Stimulated activated CD4-positive, alpha-beta T cell treated with anti-CD3 and anti-CD28 coated beads, Interleukin-15, amount 100 ng/mL, for 48 hours (primary cell): ENCODE measurements at places on chromosomes 12 and 14.

DNA sequence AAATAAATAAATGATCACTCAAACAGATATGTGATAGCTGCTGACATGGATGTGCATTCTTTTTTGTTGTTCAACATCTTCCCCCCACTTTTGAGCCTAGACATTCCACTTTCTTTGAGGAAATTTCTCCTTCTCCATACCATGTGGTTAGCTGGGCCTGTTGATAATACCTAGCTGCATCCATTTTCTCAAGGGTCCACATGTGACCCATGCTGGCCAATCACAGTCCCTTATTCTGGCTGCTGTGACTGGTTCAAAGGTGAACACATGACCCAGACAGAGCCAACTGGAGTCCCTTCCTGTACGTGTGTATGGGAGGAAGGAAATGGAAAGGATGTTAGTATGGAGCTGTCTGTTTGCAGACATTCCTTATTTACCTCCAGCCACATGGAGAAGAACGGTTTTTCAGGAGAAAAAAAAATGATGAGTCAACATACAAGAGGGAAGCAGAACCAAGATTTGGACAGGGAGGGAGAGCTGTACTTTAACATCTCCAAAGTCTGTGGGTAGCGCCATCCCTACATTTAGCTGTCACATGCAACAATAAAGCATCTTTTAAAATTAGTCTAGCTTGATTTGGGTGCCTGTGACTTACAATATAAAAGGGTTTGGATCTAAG, 391.7 kb upstream of the TBX3 start:
- DNase-seq = no peak

GRCh38 chr12:55705782-55706402, 1.8 kb downstream of the ITGA7 start:
- DNase-seq = no peak

GRCh38 chr14:64202716-64203115, 91.5 kb downstream of the ESR2 start:
- no peak for DNase-seq

GRCh38 chr12:84757978-84758377, 154.6 kb downstream of the SLC6A15 start:
- no peak for DNase-seq

DNA sequence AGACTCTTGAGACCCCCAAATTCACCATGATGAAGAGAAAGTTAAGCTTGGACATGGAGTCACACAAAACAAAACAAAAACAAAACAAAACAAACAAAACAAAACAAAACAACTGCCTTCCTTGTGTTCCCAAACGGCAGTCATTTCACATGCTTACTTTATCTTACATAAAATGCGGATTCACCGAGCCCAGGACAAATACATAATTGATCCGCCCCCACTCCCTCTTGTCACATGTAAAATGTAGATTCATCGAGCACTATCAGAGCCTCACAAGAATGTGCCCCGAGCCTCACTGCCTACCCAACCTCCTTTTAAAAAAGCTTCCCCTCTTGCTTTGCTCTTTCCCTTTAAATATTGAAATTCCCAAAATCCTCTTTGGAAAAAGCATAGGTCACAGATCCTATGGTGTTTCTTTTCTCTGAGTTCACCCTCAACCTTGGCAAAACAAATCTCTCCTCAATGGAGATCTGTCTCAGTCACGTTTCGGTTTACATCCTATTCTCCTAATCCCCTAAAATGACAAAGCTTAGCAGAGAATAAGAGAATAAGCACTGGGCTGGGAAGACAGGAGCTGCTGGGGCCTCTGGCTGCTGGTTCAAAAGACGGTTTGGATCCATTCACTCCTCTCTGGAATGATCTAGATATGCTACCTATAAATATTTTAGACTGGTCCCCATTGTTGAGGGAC, 83.7 kb downstream of the NINJ2 start:
- DNase-seq = no peak

GRCh38 chr12:11731455-11731854, 82.0 kb downstream of the ETV6 start:
- DNase-seq = no peak

DNA sequence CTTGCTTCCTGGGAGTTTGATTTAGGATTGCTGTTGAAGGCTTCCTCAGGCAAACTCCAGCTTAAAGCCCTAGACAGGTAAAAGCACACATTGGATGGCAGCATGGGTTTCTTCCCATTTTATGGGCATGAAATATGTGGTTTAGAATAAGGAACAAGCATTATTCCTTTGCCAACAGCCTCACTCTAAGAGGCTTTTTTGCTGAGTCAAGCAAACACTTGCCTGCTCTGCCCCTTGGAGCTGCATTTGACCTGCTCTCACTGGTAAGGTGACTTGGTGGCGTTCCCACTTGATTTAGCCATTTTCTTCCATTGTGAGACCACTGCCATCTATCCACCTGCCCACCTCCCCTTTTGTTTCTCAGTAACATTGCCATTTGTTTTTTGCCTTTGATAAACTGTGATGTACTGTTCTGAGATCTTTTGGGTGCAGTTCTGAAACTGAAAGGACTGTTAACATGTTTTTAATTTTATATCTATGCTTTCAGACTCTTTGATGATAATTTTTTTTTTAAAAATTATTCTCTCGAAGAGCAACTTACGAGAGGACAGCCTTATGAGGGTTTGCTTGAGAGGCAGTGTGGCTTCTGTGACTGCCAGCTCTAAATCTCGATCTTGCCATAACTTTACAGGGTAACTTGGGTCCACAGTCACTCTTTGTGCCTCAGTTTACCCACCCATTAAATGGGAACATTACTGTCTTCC, 92.6 kb downstream of the GALNT8 start:
- no peak for DNase-seq

DNA sequence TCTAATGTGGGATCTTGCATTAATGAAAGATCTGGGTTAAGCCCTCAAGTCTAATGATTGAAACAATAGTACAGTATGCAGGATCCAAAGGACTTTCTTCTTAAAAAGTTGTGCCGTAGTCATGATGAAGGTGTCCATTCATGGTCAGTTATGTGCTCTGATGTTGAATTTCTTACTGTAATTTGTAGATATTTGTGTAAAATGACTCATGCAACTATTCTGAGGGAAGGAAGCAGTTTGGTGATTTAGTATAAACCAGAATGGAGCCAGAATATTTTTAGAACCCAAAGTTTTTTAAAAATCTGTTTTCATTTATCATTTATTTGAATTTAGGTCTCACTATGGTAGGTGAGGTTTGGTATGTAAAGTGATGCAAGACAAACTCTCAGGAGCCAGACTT, 151.2 kb downstream of the AKAP6 start:
- DNase-seq = no peak

DNA sequence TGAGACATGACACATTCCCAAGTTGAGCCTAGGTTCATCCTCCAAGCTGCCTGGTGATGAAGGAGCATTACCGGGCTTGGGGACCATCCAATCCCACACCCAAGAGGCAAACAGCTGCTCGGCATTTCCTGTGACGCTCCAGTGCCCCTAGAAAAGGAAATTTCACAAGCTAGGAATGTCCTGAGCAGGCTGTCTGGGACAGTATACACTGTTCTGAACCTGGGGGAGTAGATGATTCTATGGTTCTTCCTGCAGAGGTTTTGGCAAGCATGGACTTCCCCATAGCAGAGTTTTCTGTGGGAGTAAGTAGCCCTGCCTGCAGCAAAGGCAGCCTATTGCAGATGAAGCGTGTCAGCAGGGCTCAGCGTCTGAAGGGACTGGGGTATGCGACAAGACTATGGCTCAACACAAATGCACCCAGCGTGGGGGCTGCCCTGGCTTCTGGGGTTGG, 47.4 kb upstream of the SRSF5 start:
- no peak for DNase-seq

- peak; percentile 11 for DNase-seq
Observed at GRCh38 chr12:100141998-100142850, 450 bp downstream of the BLTP3B start.

- DNase-seq = no peak
Observed at GRCh38 chr12:13052421-13052820, 8.2 kb downstream of the FAM234B start.

GRCh38 chr14:91727121-91727520, 4.8 kb downstream of the CATSPERB start:
- DNase-seq = no peak

DNA sequence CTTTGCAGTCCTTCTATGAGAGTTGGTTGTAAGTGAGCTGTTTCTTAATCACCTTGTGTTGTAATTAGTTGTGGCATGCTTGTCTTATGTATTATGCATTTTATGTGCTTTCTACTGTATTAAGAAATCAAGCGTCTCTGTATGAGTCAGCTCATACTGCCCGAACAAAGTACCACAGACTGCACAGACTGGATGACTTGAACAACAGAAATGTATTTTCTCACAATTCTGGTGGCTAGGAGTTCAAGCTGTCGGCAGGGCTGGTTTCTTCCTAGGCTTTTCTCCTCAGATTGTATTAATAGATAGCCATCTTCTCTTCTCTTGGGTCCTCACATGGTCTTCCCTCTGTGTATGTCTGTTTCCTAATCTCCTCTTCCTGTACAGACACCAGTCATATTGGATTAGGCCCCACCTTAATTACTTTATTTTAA, 77.7 kb downstream of the FLRT2 start:
- no peak for DNase-seq

- no peak for DNase-seq
Observed at GRCh38 chr14:89444516-89445125, 27.6 kb upstream of the FOXN3 start.

- DNase-seq = no peak
Observed at GRCh38 chr14:35268946-35269345, 23.2 kb upstream of the PSMA6 start.
